ENCODE measurements at places on chromosomes 13 and 19.

DNA sequence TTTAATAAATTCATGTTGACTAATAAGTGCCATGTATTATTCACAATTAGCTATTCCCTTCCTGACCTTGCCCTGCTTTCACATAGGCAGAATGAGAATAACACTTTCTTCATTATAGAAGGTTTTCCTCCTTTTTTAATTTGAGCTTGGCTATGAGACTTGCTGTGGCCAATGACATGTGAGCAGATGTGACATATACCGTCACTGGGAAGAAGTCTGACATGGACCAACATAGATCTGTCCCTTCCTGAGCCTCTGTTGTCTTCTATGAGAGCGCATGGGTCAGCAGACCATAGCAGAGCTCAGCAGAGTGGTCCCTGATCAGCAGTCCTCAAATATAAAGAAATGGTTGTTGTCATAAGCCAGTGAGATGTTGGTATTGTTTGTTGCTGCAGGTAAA lies 163.9 kb downstream of the DACH1 start:
- no peak for DNase-seq

DNA sequence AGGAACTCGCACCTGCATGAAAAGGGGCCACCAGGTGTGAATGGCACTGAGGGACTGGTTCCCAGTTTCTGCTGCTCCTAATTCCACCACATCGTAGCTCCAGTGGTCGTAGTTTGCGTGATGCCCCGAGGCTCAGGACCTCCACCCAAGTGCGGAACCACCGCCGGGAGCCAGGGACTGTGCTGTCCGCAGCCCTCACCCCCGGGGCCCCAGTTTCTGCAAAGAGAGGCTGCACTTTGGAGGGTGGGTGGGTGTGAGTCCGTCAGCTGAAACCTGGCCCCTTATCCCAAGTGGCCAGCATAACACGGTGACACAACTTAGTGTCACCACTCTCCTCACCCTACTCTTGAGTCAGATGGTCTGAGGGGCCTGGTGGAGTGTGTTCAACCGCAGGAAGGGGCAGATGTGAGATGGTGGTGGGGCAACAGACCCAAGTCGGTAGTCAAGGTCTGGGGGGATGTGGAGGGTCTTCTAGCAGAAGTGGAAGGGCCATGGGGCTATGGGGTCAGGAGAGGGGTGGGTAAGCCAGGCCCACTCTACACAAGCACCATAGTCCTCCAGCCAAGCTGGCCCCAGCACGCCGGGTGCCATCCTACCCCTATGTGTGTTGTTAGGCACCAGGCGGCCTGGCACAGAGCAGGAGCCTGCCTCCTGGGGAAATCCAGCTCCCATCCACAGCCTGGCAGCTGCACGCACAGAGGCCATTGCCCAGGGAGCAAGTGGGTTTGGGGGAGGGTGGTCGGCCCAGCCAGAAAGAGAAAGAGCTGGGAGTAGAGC lies 1301.6 kb downstream of the UQCRFS1 start:
- no peak for DNase-seq

DNA sequence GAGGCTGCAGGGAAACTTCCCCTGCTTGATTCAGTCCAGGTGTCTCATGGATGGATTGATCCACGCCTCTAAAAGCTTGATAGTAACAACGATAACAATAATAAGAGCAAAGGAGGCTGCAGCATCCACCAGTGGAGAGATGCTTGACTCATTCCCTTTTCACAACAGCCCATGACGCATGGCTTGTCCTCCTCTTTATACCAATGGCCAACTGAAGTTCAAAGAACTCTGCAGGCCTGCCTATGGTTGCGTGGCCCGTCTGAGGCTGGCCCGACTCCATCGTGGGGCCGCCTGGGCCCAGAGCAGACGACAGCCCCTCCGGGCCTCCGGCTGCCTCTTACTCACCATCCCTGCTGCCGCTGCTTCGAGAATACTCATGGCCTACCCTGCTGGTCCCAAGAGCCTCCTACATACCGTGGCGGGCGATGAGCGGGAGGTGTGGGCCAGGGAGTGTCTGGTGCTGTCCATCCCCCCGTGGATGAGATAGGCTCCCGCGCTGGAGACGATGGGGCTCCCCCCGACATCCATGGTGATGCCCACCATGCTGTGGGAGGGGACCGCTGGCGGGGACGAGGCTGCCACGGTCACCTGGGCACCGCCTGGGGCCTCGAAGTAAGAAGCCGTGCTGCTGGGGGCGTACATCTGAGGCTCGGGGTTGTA lies 61.8 kb upstream of the RANBP3 start:
- DNase-seq: no peak

- no peak for DNase-seq
These were observed 17.8 kb downstream of the LHFPL6 start for GRCh38 chr13:39585219-39585618.

DNA sequence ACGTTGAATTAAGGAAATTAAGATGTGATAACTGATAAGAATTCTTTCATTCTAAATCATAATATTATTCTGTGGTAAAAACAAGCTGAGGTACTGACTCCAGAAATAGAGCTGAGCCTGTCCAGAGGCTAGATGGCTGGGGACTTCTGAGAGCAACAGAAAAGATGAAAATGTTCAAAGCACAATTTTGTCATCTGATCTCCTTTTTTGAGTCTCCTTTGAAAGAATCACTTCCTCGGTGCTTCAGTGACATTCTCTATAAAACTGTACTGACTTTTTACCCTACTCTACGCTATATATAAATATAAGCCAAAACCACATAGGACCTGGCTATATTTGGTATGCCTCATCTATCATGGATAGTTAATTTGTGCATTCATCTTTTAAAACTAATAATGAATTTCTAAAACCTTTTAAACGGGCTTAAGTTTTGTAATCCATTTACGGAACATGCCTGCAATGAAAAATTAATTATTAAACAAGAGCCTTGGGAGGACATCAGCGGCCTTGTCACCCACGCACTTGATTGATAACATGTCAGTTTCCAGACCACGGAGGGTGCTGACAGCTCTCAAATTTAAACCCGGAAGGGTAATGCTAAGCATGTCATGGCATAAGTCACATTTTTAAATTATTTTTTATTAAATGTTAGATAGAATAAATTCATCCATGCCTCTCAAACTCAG lies 235.5 kb downstream of the PCDH9 start:
- DNase-seq: no peak

DNA sequence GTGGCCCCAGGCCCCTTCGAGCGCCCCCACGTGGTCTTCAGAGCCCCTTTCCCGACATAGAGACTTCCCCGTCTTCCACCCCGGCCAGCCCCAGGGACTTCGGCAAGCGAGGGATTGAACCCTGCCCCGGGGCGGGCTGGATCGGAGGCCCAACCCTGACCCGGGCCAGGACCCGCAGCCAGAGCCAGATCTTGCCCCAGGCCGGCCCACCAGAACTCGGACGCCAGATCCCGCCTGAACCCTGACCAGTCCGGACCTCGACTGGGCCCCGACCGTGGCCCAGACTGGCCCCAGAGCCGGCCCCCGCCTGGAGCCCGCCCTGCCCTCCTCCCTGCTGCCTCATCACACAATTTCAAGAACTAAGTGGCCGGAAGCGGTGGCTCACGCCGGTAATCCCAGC lies 253 bp upstream of the TPTE2 start:
- no peak for DNase-seq

- DNase-seq: no peak
These were observed 515.5 kb downstream of the MYO16 start for GRCh38 chr13:109144693-109145437.

GRCh38 chr13:97798836-97799235 lies 154.6 kb upstream of the IPO5 start:
- no peak for DNase-seq

DNA sequence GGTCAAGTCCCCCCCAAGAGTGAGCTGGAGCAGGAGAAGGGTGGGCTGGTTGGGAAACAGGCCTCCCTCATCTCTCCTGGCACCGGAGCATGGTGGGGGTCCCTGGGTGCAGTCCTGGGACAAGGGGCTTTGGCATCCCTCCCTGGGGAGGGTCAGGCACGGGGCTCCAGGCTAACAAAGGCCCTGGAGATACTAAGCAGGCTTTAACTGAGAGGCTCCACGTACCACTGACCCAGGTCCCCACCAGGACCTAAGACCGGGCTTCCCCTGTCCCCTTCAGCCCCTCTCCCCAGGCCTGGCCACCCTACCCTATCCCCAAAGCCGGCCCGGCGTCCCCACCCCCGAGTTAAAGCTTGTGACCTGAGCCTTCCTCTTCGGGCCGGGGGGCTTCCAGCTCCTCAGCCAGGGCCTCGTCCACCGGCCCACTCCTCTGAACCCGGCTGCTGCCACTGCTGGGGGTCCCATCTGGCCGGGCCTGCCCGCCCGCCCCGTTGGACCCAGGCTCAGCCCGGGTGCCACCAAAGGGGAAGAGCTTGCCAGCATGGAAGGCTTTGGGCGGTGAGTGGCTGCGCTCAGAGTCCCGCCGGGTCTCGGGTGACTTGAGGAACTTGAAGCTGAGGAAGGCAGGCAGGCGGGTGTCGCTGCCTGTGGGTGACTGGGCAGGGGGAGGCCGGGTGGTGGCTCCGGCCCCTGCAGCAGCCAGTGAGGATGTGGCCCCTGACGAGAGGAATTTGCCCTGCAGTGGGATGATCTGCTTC lies 10.1 kb downstream of the ANO8 start:
- DNase-seq: no peak

- DNase-seq: no peak
These were observed 5.8 kb upstream of the B9D2 start for GRCh38 chr19:41369769-41370168.

GRCh38 chr19:4676955-4677731 lies 7.0 kb upstream of the MYDGF start:
- DNase-seq: peak; percentile 32

DNA sequence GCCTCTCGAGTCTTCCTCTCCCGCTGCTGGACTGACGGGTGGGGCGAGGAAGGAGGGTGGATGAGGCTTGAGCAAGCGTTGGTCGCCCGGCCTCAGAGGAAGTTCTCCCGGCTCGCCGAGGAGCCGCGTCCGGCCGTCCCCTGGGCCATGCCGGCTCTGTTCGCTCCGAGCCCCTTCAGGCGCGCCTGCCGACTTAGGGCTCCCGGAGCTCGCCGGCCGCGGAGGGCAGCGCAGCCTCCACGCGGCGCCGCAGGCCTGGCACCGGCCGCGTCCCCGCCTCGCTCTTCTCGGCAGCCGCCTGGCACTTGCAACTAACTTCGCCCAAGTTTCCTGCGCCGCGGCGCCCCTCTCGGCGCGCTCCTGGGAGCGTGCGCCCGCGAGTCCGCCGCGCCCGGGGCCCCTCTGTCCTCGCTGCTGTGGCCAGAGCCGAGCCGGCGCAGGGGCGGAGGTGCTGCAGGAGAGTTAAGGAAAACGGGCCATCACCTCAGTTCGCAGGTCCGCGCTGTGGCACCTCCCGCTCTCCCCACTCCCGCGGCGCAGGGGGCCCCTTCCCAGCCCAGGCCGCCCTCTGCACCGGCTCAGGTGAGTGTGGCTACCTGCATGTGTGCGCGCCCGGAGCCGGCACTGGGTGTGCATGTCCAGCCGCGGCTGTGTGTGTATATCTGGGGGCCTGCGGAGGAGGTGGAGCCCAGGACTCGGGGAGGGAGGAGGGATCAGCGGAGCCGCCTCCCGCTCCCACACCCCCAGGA lies 641 bp upstream of the SOX21 start:
- DNase-seq: peak; percentile 41

DNA sequence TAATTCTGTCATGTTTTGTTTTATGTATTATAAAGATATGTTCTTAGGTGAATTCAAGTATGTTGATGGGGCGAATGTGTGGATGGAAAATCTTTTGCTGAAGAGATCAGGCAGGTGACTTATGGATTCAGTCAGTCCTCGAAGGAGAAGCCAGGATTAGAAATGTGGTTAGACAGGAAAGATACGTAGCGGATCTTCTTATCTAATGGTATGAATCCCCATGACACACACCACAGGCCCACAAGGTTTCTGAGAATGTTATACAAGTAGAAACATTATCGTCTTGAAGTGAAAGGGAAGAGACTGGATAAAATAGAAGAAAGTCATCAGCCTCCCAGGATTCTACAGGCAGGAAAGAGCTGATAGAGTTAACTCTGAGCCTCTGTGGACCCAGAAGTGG lies 69.0 kb upstream of the RFXAP start:
- DNase-seq: no peak

DNA sequence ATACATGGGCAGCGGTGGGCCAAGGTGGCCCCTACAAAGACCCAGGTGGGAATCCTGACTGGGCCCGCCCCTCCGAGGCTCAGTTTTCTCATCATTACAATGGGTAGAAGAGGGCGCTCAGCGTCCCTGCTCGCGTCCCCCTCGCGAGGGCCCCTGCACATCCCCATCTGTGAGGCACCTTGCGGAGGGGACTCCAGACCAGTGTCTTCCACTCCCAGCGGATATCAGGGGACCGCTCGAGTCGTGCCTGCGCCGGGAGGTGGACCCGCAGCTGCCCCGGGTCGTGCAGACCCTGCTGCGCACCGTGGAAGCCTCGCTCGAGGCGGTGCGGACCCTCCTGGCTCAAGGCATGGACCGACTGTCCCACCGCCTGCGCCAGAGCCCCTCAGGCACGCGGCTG lies 15.3 kb upstream of the COLGALT1 start:
- no peak for DNase-seq

DNA sequence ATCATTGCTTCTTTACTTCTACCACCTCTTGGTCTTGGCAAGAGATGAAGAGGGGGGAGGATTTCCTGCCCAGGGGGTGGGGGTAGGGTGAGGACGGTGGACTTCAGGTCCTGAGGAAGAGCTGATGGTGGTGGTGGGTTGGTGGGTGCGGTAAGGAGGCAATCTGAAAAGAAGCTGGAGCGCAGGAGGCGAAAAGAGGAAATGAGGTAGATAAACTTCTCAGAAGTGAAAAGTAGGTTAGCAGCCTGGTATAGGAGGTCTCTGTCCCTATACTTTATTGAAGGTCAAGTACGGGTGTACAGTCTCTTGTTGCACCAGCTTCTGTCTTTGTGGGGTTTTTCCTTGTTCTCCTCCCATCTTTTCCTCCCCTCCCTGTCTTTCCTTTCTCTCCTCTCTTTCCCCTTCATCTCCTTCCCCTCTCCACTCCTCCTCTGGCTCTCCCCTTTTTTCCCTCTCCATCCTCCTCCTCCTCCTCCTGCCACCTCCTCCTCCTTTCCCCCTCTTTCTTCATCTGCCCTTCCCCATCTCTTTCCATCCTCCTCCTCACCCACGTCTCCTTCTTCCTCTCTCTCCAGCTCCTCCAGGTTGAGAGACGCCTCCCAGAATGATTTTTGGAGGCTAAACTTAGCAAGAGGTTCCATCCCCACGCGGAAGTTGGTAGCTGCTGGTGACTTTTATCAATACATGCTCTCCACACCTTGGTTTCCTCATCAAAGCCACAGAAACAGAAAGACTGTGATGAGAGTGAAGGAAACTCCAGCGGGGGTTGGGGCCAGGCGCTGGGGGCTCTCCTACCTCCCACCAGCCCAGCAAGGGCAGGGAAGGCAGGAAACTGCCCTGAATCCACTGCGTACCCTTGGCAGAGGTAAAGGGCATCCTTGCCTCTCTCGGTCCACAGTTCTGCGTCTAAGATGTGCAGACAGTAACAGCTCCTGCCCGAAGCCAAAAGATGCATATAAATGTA lies 15.3 kb downstream of the TNFSF14 start:
- DNase-seq: no peak

- DNase-seq: no peak
These were observed 167.2 kb downstream of the KLF5 start for GRCh38 chr13:73225990-73226389.

- DNase-seq: no peak
These were observed 45.1 kb downstream of the ATP11A start for GRCh38 chr13:112734696-112735547.

- no peak for DNase-seq
These were observed 1597.6 kb upstream of the MIR17HG start for GRCh38 chr13:89749888-89750287.

All from NCI-H510A (cell line).